Hippocampal formation (tissue), 2 donors: ENCODE measurements at places on chromosomes 16 and 17.

DNA sequence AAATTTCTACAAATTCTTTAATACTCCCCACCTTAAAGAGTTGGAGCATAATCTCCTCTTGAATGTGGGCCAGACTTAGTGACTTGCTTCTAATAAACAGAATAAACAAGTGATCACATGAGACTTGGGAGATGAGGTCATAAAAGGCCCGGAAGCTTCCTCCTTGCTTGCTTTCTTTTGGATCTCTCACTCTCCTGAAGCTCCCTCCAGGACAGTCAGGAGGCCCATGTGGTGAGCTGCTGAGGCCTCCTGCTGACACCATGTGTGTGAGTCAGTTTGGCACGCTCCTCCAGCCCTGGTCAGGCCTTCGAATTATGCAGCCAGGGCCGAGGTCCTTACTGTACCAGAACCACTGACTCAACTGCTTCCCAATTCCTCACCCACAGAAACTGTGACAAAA lies 53.2 kb downstream of the NDEL1 start:
- no peak for DNase-seq

GRCh38 chr17:238071-238963 lies 56.9 kb upstream of the DOC2B start:
- no peak for DNase-seq

DNA sequence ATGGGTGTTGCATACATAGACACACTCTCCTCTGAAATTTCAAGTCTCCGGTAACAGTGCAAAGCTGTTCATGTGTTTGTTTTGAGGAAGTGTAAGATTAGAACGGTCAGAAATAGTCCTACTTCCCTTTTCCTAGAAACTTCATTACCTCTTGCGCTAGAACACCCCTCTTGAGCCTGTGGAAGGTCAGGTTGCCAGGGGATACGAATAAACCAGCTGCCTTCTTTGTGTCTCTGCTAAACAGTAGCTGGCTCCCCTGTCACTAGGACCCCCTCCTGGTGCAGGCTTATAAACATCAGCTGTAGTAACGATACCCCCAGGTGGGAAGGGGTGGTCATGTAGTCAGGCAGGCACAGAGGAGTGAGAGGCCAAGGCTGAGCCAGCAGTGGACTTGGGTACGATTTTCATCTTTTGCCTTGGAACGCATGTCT lies 113.4 kb upstream of the RCVRN start:
- no peak for DNase-seq

DNA sequence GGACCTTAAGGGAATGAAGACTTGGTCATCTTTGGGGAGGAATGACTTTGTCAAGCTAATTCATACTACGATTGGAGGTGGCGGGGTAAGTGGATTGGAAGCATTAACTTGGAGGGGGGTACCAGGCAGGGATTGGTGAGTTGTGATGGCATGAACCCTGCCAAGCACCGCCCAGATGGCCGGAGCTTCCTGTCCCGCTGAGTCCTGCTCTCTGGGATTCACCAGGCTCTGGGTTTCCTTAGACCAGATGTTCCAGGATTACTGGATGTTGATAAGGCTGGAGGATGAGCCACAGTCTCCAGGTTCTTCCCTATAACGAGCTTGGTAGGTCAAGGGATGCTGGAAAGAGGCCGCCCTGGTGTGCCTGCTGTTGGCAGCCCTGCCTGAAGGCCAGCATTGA lies 154.9 kb downstream of the SDK2 start:
- no peak for DNase-seq

DNA sequence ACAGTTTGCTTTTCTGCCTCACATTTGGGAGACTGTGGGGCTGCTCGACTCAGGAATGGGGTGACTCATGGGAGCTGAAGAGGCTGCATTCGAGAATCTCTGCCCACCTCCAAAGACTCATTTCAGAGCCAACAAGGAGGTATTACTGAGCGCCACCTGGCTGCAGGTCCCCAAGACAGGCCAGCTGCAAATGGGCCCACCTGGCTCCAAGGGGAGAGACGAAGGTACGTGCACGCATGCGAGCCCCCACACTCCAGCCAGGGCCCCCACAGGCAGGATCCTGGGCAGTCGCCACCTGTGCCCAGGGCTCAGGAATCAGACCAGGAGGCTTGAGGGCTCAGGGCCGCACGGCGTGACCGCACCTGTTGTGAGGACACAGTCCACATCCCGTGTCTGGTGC lies 6.0 kb downstream of the HAGHL start:
- DNase-seq, result no peak

GRCh38 chr17:49575679-49576087 lies at the start of gene NXPH3:
TSS of gene NXPH3 (plus strand) at chr17:49575871. CDS start at chr17:49576220, 349 bp downstream.
- DNase-seq, result no peak

DNA sequence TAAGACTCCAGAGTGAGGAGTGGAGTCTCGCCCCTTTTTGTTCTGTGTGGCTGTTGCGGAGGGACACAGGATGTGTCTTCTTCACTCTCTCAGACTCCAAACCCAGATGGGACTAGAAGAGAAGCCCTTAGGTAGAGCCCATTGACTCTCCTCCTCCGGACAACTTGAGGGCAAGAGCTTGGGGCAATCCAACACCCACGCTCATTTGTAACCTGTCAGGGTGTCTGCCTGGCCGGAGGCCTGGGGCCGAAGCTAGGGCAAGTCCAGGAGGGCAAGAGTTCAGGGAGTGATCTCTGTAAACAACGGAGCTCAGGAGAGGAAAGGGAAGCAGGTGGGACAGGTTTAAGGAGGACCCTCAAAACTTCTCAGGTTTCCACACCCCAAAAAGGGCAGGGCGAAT lies 1.4 kb upstream of the HOXB1 start:
- no peak for DNase-seq

DNA sequence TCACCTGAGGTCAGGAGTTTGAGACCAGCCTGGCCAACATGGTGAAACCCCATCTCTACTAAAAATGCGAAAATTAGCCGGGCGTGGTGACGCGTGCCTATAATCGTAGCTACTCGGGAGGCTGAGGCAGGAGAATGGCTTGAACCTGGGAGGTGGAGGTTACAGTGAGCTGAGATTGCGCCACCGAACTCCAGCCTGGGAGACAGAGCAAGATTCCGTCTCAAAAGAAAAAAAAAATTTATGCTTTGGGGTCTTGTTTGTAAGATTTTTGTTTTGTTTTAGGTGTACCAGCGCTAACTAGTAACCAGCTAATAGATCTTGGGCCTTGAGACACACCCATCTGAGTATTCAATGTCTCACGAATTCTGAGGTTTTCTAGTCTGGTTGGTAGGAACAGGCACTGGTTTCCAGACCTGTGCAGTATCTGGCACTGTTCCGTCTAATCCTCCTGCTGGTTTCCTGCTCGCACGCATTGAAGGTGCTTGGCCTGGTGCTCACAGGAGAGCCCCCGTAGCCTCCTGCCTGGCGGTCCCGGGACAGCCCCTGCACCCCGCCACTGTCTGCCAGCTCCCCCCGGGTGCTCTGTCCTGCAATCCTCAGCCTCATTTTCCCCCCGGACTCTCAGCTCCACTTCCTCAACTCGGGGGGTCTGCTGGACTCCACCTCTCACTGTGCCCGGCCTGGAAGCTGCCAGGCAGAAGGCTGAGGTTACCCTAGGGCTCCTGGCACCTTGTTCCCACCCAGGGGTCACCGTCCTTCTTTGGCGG lies 10.6 kb upstream of the DUS1L start:
- DNase-seq, result no peak

- no peak for DNase-seq
These were observed 18.4 kb downstream of the SLC35G3 start for GRCh38 chr17:35175638-35176415.

- DNase-seq, result no peak
These were observed 10.5 kb downstream of the SRL start for GRCh38 chr16:4231367-4231766.

GRCh38 chr17:70447588-70447987 lies 278.3 kb downstream of the KCNJ2 start:
- no peak for DNase-seq

GRCh38 chr17:32553168-32553567 lies 66.4 kb downstream of the CDK5R1 start:
- no peak for DNase-seq

DNA sequence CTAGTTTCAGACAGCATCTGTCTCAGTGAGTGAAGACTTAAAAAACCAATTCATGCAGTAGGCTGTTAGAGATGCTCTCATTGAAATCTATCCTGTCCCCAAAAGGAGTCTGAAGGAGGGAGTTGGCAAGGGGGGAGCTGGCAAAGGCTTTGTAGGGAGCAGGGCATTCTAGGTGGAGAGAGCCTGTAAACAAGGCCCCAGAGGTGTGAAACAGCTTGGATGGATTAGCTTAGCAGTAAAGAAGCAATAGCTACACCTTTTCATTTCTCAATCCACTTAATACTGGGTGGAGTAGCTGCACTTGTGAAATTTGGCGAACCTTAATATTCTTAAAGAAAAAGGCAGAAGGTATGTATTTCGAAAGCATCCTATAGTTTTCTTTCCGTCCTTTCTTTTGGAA lies 61.8 kb downstream of the KSR1 start:
- DNase-seq, result no peak

- no peak for DNase-seq
These were observed 318.4 kb downstream of the HAPSTR1 start for GRCh38 chr16:9409560-9410493.

DNA sequence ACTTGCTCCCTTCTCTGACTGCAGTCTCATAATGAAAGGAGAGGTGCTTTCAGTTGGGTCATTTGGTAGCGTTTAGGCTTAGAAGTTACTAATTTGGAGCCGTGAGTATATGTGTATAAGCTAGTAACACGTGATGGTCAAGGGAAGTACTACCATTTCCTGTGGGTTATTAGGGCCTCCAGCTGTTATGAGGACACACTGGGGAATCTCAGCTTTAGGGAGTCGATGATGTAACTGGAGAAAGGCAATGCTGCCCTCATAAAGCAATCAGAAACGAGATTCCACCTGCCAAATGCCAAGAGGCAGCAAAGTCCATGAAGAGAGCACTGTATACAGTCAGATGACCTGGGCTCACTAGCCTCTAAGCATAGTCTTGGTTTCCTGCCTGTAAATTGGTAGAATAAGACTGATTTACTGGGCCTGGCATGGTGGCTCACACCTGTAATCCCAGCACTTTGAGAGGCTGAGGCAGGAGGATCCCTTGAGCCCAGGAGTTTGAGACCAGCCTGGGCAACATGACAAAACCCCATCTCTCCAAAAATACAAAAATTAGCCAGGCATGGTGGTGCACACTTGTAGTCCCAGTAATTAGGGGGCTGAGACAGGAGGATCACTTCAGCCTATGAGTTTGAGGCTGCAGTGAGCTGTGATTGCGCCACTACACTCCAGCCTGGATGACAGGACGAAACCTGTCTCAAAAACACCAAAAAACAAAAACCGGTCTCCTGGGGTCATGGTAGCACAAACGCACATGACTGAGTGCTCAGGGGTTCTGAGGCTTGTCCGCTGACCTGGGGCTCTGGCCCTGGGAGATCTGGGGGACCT lies 53.0 kb downstream of the SF3B3 start:
- no peak for DNase-seq

DNA sequence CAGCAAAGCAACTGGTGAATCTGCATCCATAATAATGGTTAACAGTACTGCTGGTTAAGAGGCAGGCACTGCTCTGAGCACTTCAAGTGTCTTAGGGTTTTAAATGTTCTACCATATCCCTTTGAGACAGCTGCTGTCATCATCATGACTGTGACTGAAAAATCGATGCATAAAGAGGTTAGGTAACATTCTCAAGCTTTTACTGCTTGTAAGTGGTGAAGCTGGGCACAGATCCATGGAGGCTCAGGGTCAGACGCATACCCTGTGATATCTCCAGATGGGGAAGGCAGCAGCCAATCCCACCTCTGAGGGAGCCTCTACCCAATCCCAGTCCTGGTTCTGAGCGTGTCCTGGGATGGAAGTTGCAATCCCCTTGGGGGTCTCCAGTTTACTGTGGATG lies 57.6 kb upstream of the SOX9 start:
- DNase-seq, result no peak

- DNase-seq, result no peak
These were observed 25.3 kb downstream of the CDH13 start for GRCh38 chr16:82651921-82652601.

DNA sequence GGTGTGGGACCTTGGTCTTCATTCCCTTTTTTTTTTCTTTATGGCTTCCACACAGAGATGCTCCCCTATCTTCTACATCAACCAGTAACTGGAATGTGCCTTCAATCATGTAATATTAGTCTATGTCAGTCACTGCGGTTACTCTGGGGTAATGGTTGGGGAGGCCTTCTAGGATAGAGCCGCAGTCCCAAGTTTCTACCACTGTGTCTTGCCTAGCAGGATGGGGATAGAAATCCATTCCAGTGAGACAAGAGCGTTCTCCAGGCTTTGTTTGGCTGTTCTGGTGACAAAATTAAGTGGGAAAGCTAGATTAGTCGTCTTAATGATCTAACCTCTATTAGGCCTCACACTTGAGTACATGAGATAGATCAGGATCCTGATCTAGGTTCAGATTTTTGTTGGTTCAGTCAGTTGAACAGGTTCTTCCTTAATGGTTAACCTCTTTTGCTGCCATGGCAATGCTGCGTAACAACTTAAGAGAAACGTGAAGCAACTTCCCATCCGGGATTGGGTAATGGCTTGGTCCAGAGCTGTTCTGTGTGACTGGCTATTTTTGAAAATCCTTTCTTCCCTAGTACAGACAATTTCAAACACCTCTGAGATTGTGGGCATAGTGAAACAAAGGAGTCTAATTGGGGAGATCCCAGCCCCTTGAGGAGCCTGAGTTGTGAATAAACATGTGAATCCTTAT lies 8.7 kb downstream of the MSL1 start:
- no peak for DNase-seq

DNA sequence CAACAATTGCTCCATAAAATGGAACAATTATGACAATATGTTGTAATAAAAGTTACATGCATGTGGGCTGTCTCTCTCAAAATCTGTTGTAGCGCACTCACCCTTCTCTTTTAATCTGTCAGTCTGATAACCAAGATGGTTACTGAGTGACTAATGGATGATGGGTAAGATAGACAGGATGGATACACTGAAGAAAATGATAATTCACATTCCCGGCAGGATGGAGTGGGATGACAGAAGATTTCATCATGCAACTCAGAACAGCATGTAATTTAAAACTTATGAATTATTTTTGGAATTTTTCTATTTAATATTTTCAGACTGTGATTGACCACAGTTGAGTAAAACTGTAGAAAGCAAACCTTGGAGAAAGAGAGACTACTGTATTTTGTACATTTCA lies 30.5 kb downstream of the CDH13 start:
- DNase-seq, result no peak

DNA sequence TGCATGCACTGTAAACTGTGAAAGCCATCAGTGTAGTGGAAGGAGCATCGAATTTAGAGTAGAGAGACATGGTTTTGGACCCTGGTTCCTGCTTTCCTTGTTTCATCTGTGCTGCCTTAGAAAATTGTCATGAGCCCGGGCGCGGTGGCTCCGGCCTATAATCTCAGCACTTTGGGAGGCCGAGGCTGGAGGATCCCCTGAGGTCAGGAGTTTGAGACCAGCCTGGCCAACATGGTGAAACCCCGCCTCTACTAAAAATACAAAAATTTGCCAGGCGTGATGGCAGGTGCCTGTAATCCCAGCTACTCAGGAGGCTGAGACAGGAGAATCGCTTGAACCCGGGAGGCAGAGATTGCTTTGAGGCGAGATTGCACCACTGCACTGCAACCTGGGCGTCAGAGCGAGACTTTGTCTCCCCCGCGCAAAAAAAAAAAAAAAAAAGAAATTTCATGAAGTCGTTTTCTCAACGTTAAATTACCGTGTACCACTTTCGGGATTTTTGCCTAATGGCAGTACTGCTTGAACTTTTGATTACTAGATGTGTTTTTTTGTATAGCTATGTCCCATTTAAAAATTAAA lies 912 bp downstream of the COQ7 start:
- DNase-seq, result no peak

GRCh38 chr16:75733305-75734211 lies 7.3 kb upstream of the CPHXL start:
- no peak for DNase-seq

GRCh38 chr17:57918017-57918895 lies 37.0 kb downstream of the CUEDC1 start:
- DNase-seq, result no peak
